Panc1 (cell line): ENCODE measurements at places on chromosomes 7 and 10.

DNA sequence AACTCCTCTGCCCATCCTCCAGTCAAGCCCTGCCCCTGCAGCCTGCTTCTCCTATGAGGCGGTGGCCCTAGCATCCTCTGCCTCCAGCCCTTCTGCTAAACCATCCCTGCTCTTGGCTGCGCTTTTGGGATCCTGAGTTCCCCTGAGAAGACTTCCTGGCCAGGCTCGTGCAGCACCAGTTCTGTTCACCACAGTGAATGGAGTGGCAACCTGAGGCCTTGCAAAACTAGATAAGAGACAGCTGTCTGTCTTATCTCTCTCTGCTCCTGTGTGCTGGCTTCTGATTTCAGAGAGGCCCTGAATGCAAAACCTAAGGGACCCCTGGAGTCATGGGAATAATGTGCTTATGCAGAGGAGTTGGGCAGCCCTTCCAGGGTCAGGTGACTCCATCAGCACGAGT is 119.2 kb downstream of the TMEM178B start:
- DNase-seq: no peak

- DNase-seq: no peak
Observed at GRCh38 chr7:90424720-90425119, 21.5 kb downstream of the CLDN12 start.

- no peak for DNase-seq
Observed at GRCh38 chr10:22105270-22105669, 101.7 kb upstream of the DNAJC1 start.

GRCh38 chr7:7909376-7909775 is 59.2 kb upstream of the GLCCI1 start:
- no peak for DNase-seq

DNA sequence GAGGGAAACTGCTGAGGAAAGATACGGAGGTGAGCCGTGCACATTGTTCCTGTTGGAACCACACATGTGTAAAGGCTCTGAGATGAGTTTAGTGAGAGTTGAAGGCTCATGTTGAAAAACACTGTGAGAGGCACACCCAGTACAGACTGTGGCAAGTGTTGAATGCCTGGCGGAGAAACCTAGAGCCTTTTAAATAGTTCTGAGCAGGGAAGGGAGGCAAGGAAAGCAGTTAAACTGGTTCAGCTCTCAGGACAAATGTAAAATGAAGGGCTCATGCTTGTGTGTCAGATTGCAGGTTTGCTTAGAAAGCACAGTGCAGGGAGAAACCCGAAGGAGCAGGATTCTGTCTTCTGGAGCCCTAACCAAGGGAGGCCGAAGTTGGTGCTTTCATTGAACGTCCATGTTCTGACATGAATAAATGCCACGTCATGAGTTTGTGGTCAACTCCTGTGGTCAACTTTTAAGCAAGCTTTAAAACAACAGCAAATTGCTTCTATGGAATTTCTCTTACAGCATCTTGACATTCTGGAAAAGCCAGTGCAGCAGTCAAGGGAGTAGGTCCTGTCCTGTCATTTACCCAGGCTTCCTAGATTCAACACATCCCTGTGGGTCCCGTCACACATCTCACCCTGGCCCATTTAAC is 650.9 kb upstream of the GALNT17 start:
- no peak for DNase-seq

DNA sequence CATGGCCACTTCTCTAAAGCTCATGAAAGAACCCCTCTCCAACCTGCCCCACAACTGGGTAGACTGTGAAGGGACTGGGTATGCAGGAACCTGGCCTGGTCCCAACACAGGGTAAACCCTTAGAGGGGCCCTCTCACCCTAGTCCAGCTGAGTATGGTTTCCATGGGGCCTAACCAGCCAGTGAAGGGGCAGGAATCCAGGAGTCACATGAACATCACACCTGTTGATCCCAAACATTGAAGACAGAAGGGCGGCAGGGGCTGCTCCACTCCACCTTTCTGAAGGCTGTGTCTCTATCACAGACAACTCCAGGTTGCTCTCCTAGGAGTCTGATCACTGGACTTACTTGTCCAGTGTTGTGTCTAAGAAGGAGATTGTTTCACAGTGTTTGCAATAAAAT is 30.8 kb downstream of the GRID1 start:
- DNase-seq: no peak

GRCh38 chr10:23994459-23995046 is 214.4 kb upstream of the KIAA1217 start:
- peak; percentile 38 for DNase-seq

DNA sequence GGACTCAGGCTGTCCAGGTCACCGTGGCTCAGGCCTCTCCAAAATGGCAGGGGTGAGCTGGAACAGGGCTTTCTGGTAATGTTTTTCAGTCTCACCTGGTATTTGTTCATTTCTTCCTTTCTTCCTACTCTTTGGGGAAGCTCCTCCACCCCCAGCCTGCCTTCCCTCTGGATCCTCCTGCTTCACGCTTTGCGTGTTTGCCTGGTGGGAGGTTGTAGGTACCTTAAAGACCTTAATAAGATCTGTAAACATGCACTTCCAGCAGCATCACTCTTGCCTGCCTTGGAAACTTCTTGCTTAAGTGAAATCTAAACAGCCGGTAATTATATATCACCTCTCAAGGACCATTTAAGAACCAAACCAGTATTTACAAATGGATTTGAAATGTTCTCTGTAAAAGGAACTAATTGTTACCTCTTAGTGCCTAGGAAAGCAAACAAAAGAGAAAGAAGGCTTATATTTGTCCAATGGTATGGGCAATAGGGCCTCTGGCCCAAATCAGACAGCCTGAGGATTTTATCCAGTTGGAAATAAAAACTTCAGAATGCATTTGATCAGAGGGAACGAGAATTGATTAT is 339.9 kb downstream of the CCSER2 start:
- no peak for DNase-seq

DNA sequence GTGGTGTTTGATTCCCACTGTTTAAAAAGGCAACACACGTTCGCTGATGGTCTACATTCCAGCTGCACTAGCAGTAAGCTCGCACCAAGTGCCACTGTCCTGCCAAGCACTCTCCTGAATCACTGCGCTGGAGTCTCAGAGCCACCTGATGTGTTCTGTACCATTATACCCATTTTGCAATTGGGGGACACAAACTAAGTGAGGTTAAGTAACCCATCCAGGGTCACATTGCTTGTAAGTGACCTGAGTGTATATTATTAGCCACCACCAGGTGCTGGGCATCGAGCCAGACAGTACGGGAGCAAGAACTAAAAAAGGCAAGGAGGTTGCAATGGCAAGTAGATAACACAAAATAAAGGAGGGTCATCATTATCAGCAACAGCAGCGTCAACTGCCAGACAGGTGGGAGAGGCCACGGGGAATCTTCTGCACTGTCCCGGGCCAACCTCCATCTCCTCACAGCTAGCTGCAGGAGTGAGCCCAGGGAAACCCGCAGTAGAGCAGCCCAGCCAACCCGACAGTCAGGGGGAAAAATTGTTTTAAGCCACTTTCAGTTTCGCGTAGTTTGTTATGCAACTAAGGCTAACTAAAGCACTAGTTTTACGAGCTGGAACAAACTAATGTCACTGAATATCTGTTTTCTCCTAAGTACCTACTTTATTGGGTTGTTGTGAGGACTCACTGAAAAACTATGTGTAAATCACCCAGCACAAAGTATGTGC is 712 bp upstream of the CPVL start:
- DNase-seq: no peak

GRCh38 chr7:44787041-44787440 is 9.4 kb upstream of the PPIA start:
- DNase-seq: no peak

- no peak for DNase-seq
Observed at GRCh38 chr7:29486191-29486700, 77.4 kb upstream of the PRR15 start.

- no peak for DNase-seq
Observed at GRCh38 chr7:104252409-104253134, 44.8 kb upstream of the ORC5 start.

DNA sequence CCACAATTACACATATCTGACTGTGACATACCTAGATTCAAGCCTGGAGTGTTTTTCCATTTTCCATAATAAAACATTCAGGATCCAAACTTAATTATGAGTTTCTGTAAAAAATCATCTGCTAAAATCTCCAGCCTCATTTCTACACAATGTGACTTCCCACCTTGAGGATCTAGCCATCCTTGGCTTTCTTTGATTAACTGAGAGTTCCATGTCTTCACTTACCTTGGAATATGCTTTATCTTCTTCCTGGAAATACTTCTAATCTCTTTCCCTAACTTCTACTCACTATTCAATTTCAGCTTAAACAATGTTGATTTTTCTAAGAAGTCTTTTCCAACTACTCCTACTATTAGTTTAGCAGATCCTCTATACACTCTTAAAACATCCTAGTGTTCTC is 16.5 kb upstream of the GIMAP2 start:
- DNase-seq: no peak
